NCI-H774 (cell line): ENCODE measurements at places on chromosomes 1 and 21.

DNA sequence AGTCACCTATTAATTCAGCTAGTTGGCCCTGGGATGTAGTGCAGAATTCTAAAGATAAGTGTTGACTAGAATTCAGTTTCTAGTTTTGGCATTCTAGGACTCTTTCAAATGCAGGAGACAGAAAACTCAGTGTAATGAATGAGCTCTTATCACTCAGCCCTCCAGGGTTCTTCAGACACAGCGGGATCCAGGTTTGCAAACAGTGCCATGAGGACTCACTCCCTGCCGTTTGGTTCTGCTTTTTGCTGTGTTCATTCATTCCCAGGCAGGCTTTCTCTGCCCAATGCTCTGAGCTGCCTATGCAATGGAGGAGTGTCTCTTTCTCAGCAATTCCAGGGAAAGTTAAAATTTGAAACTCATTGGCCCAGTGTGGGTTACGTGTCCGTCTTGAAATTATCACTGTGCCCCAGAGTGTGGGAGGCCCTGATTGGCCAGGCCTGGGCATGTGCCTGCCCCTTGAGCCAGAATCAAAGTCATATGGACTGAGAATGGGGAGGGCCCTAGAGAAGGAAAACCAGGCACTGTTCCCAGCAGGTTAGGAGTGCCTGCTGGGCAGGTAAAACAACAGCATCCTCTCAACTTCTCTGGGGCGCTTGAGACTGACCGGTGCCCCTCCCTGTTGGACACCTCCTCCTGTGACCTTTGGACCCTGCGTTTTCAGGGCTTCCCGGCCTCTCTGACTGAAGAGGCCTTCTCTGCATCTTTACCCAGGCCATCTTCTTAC, 43.4 kb downstream of the TMEM51 start:
- no peak for DNase-seq

DNA sequence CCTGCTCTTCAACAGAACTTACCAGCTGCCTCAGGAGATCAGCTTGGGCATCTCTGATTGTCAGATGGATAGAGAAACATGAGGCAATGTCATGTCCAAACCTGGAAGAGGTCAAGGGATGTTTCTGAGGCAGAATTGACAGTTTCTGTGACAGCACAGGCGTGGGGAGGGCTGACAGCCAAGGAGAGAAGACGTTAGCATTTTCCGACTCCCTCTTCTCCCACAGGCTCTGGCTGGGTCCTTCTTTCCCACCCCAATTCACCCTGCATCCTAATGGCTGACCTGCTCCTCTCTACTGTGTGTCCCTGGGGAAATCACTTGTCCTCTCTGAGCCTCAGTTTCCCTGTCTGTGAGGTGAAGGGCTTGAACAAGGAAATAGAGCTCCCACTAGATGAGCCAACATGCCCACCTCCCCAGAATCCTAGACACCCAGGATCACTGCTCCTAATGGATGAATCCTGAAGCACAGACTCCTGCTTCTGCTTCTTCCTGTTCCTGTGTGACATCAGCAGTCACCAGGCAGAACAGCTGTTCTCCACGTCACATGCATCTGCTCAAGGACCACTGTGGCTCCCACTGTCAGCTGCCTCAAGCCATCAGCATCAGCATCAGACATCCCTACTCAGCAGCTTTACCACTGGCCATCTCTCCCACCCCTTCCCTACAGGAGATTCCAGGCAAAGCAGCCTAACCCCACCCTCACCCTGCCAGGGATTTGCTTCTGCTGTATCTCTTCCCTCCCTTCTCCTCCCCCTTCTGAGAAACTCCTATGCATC, 408.0 kb downstream of the MATN1 start:
- DNase-seq, result no peak

DNA sequence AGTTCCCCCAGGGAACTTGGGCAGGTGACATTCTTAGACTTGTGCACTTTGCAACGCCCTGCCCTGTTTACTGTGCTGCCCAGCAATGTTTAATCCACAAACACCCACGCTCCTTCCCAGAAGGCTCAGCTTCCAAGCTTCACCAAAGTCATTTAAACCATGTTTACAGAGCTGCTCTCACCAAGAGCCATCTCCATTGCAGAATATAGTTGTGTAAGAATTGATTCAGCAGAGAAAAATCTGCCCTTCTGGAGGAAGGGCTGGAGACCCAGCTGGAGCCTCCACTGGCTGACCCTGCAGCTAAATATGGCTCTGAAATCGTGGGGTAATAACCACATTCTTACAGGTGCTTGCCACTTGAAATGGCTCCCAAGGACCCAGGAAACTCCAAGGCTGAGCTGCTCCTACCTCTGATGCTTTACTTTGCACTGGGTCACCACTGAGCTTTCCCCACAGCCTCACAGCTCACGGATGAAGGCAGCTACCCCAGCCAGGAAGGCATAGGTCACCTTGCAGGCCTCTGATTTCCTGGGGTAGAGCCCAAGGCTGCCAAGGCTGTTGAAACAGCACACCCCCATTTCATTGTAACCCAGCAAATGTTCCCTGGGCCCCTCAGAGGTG, 8.7 kb downstream of the CAPN2 start:
- DNase-seq, result no peak

DNA sequence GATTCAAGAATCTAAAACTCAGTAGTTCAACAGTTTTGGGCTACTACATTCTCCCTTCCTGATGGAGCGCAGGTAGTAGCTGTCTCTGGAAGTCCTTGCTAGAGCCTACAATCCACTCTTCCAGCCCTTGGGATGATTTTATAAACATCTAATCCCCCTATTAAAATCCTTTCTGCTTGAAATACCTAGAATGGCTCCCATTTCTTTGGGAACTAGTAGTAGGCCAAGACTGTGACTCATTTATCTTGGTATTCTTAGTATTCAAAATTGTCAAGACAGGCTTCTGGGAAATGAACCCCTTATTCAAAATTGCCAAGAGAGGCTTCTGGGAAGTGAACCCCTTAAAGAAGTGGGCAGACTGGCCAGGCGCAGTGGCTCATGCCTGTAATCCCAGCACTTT, 142.5 kb upstream of the FGGY start:
- DNase-seq, result no peak

GRCh38 chr1:181905944-181906597, 155.4 kb downstream of the ZNF648 start:
- DNase-seq, result no peak

GRCh38 chr1:7940745-7941436, at the start of gene TNFRSF9:
TSS of gene TNFRSF9 (minus strand) at chr1:7940839. CDS start at chr1:7939994, 845 bp downstream.
- no peak for DNase-seq

DNA sequence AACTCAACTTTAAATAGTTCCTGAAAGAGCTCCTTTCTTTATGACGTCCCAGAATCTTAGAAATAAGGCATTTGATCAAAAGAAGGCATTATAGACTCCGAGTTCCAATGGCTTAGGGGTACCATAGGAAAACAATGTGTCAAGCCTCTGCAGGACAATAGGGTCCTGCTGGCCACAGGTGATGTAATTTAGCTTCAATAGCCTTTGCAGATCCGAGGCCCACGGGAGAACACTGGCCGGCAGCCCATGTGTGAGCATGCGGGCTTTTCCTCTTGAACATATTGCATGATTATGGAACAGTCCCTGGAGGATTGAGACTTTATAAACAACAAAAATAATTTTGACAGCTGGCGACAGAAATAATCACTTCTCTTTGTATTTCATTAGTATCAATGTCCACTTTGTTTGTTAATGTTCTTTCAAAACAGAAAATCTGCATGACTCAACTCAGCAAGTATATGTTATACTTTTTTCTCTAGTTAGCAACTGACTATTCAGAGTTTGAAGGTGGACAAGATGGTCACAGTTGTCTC, 49.0 kb upstream of the NR5A2 start:
- no peak for DNase-seq

GRCh38 chr1:203506858-203507626, 13.1 kb downstream of the OPTC start:
- no peak for DNase-seq

GRCh38 chr21:42376338-42376982, 10.1 kb upstream of the TFF1 start:
- no peak for DNase-seq
